Left lung (tissue), 14 donors: ENCODE measurements at places on chromosomes 12 and 14. TPM values are rescaled to one million over a fixed set of nuclear protein-coding genes. Genes with fewer than 3 reads are reported as not detected.

DNA sequence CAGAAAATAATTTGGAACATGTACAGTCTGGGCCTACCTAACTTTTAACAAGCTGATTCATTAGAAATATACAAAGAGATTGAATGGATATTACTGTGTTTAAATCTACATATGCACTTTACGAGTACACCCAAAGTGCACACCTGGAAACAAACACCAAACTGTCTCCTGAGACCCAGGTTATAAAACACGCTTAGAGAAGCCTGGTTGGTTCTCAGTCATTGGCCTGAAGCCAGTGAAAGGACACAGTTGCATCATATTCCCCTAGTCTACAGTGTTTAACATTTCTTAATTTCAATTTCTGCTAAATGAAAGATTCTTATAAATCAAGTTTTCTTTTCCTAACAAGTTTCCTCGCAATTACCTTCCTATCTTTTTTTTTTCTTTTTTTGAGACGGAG lies 209.5 kb downstream of the FBXL14 start:
- peaks cover 2% of the 10 kb centered on the region for H3K36me3 ChIP-seq
- no peak for DNase-seq
- no peaks in the 10 kb centered on the region for H3K27me3 ChIP-seq
- no peak overlapping the region for H3K4me3 ChIP-seq

Gene CEP128
- polyA plus RNA-seq, result 10.1 TPM

Gene CCDC88C
- polyA plus RNA-seq, result 28.8 TPM

- H3K27ac ChIP-seq, result peak overlapping the region; percentile 97
- peaks cover 76% of the 10 kb centered on the region for H3K27me3 ChIP-seq
- no peak overlapping the region for H3K4me3 ChIP-seq
- no peak for DNase-seq
Measured at GRCh38 chr14:105484069-105484996, 2.4 kb upstream of the CRIP1 start.

Gene MYO1H
- 0.27 TPM for polyA plus RNA-seq

Gene RTL1
- polyA plus RNA-seq, result 0.09 TPM

Gene PELI2
- polyA plus RNA-seq, result 10.3 TPM

DNA sequence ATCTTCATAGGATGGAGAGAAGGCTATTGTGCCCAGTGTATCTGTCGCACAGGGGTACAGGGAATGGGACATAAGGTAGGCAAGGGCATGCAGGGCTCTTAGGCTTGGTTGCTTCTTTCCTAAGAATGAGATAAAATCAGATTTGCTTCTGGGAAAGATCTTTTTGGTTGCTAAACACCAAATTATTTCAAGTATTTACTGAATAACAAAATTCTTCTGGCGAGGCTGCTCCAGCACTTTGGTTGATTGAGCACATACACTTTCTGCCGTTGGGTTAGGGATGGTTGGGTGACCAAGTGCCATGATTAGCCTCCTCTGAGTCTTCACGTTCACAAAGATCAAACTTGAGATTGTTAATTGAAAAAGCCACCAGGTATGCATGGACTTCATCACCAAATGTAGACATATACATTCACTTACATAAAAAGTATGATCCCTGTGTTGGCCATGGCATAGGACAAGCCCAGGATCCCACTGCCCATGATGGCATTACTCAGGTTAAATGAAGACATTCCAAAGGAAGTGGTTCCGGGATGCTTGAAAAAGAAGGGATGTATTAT lies 38.2 kb downstream of the SLC38A4 start:
- H3K36me3 ChIP-seq, result no peaks in the 10 kb centered on the region
- no peaks in the 10 kb centered on the region for H3K4me1 ChIP-seq
- H3K4me3 ChIP-seq, result no peak overlapping the region
- DNase-seq, result no peak
- H3K27ac ChIP-seq, result no peak overlapping the region

Gene APAF1
- polyA plus RNA-seq, result 40.0 TPM

Gene APOLD1
- polyA plus RNA-seq, result 7.5 TPM

GRCh38 chr14:100784523-100785337 lies 41.2 kb upstream of the MEG3 start:
- H3K4me1 ChIP-seq, result no peaks in the 10 kb centered on the region
- H3K27ac ChIP-seq, result no peak overlapping the region
- H3K4me3 ChIP-seq, result no peak overlapping the region
- no peaks in the 10 kb centered on the region for H3K27me3 ChIP-seq
- no peaks in the 10 kb centered on the region for H3K36me3 ChIP-seq

GRCh38 chr12:45183246-45183645 lies 32.6 kb upstream of the ANO6 start:
- H3K36me3 ChIP-seq, result no peaks in the 10 kb centered on the region
- no peak overlapping the region for H3K27ac ChIP-seq
- DNase-seq, result no peak

Gene GUCY2C
- 0.44 TPM for polyA plus RNA-seq

Gene JDP2
- polyA plus RNA-seq, result 20.4 TPM

- no peaks in the 10 kb centered on the region for H3K36me3 ChIP-seq
- H3K4me3 ChIP-seq, result no peak overlapping the region
- no peak overlapping the region for H3K27ac ChIP-seq
- DNase-seq, result no peak
- H3K27me3 ChIP-seq, result no peaks in the 10 kb centered on the region
- peaks cover 10% of the 10 kb centered on the region for H3K4me1 ChIP-seq
Measured at GRCh38 chr14:95544588-95544987, 9.7 kb downstream of the GLRX5 start.

- no peak overlapping the region for H3K4me3 ChIP-seq
- H3K36me3 ChIP-seq, result no peaks in the 10 kb centered on the region
- peaks cover 24% of the 10 kb centered on the region for H3K27me3 ChIP-seq
- H3K4me1 ChIP-seq, result no peaks in the 10 kb centered on the region
- no peak overlapping the region for H3K27ac ChIP-seq
- DNase-seq, result no peak
Measured at GRCh38 chr14:104315625-104316024, 177.2 kb downstream of the KIF26A start.

GRCh38 chr12:1812650-1813302 lies 7.6 kb upstream of the LRTM2 start:
- H3K27ac ChIP-seq, result peak overlapping the region; percentile 62
- H3K4me3 ChIP-seq, result no peak overlapping the region
- DNase-seq, result peak; percentile 77
- H3K4me1 ChIP-seq, result no peaks in the 10 kb centered on the region
- H3K36me3 ChIP-seq, result no peaks in the 10 kb centered on the region
- H3K27me3 ChIP-seq, result no peaks in the 10 kb centered on the region

DNA sequence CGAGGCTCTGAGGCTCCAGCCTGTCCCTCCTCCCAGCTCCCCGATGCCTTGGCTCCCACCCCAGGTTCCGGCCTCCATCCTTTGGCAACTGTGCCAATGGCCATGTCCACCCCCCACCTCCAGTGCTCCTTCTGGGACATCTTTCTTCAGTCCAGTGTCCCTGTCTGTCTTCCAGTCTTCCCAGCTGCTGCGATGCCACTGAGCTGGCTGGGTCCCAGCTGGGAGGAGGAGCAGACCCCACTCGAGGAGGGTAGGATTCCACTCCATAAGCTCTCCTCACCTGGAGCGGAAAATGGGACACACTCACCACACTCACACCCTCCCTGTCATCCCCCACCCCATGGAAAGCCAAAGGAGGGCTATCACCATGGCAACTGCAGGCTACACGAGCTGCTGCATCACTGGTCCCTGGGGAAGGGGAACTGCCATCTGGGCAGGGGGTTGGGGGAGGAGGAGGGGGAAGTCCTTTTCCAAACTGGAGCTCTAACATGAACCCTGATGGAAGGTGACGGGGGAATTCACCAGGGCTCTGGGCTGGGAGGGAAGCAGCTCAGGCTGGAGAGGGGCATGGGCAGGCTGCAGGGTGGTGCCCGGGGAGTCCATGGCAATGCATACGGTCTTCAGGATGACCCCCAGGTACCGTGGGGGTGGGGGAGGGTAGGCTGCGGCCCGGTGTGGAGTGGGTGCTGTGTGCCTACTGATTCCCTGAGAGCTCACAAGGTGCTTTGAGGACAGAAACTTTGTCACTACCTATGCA lies 94.3 kb downstream of the LRRC74A start:
- H3K27ac ChIP-seq, result peak overlapping the region; percentile 90
- no peak overlapping the region for H3K4me3 ChIP-seq
- no peaks in the 10 kb centered on the region for H3K36me3 ChIP-seq

DNA sequence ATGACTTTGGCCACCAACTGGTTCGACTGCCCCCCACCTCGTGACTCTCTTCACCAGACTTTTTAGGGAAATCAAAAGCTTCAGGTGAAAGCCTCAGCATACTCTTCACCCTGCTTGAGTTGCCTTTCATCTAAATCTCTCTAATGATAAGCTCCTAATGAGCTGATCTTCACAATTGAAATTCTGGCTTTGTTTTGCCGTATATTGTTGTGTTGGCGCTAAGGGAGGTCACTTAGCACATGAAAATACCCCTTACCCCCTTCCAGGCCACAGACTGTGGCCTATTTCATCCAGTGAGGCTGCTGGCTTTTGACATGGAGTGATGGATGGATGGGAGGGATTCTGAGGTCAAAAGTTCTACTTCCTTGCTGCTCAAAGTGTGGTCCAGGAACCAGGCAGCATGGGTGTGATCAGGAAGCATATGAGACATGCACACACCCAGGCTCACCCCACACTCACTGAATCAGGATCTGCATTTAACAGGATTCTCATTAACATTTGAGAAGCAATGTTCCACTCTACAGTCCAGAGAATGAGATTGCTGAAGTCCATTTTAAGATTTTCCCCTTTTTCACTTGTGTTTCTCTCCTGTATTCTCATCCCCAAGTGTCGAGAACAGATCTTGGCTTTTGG lies 131.4 kb downstream of the DACT1 start:
- no peaks in the 10 kb centered on the region for H3K4me1 ChIP-seq
- no peak overlapping the region for H3K4me3 ChIP-seq
- no peak overlapping the region for H3K27ac ChIP-seq

GRCh38 chr12:104473374-104473983 lies 16.7 kb downstream of the CHST11 start:
- no peak overlapping the region for H3K4me3 ChIP-seq
- H3K27me3 ChIP-seq, result no peaks in the 10 kb centered on the region
- DNase-seq, result no peak
- H3K36me3 ChIP-seq, result no peaks in the 10 kb centered on the region

Gene MYH6
- polyA plus RNA-seq, result not detected

DNA sequence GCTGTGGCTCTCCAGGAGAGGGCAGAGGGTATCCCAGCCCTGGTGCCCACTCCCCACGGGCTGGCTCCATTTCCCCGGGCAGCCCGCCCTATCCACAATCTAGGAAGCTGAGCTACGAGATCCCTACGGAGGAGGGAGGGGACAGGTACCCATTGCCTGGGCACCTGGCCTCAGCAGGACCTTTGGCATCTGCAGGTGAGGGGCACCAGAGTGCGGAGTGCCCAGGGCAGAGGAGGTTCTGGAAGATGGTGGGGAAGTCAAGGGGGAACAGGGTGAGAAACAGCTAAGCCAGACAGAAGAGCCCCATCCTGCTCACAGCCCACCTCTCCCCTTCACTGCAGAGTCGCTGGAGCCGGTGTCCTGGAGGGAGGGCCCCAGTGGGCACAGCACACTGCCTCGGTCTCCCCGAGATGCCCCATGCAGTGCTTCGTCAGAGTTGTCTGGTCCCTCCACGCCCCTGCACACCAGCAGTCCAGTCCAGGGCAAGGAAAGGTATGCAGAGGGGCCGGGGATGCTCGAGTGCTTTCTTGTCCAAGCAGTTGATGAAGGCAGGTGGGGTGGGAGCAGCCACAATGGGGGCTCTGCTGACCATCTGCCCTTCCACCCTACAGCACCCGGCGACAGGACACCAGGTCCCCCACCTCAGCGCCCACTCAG lies 10.3 kb downstream of the TNS2 start:
- DNase-seq, result no peak
- no peaks in the 10 kb centered on the region for H3K27me3 ChIP-seq
- peak overlapping the region; percentile 2 for H3K27ac ChIP-seq
- no peak overlapping the region for H3K4me3 ChIP-seq

- no peak overlapping the region for H3K4me3 ChIP-seq
- no peak for DNase-seq
- H3K36me3 ChIP-seq, result no peaks in the 10 kb centered on the region
- no peaks in the 10 kb centered on the region for H3K27me3 ChIP-seq
- H3K4me1 ChIP-seq, result no peaks in the 10 kb centered on the region
- no peak overlapping the region for H3K27ac ChIP-seq
Measured at GRCh38 chr12:85641796-85642195, 194.4 kb downstream of the RASSF9 start.

Gene DPPA3
- not detected for polyA plus RNA-seq

DNA sequence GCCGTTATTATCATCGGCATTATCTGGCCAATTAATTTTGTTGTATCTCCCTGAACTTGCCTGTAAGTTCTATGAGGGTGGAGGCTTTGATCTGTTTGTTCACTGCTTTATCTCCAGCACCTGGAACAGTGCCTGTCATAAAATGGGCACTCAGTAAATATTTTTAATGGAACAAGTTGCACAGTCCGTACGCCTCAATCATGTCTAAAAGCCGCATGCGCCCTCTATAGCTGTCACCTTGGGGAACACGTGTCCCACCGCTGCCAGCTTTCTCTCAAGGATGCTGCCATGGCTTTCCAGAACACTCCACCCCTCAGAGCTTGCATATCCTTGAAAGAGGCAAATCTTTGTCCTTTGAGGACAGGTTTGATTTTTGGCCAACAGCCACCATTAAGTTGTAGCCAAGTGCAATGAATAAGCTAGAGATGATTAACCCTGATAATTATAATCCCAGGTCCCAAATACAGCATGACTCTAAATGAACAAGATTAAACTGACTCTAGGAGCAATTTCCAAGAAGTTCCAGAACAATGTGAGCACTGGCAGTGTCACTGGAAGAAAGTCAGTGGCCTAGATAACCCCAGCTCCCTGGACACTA lies 55.1 kb downstream of the ERH start:
- H3K4me1 ChIP-seq, result no peaks in the 10 kb centered on the region
- H3K4me3 ChIP-seq, result no peak overlapping the region
- no peaks in the 10 kb centered on the region for H3K36me3 ChIP-seq
- no peaks in the 10 kb centered on the region for H3K27me3 ChIP-seq
- no peak for DNase-seq

Gene OR4E2
- polyA plus RNA-seq, result not detected

Gene FAM186B
- polyA plus RNA-seq, result 4.5 TPM

Gene KLRB1
- polyA plus RNA-seq, result 3.0 TPM

DNA sequence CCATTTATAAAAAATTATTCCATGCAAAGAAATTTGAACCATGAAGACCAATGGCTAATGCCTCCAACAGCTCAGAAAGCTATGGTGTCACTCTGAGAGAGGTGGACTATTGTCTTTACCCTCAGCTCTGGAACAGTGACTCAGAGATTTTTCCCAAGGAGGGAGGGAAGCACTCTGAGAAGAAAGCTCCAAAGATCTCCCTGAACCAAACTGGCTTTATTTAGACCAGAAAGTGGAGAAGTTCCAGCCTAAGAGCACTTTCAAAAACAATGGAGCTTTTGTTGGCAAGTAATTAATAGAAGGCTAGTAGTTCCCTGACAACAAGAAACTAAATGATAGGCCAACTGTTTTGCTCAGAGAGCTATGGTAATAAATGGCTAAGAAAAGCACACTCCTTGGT lies 599.9 kb upstream of the MDGA2 start:
- no peaks in the 10 kb centered on the region for H3K27me3 ChIP-seq
- DNase-seq, result no peak
- no peaks in the 10 kb centered on the region for H3K4me1 ChIP-seq
- no peak overlapping the region for H3K4me3 ChIP-seq
- no peak overlapping the region for H3K27ac ChIP-seq

DNA sequence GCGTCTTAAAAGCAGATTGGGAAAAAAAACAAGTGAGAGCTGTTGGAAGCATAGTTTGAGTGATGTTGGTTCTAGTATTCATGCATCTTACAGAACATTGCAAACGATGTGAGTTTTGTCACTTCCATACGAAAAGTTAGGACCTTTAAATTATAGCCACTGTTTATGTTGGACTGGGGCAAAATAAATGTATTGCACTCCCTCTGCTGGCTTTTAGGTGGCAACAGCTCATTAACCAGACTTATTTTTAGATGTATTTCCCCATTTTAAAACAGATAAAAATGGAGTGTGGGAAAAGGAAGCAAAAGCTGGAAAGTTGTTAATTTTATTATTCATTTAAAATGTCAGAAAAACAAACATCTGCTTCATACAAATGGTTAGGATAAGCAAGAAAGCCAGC lies 111.9 kb downstream of the LGR5 start:
- no peak overlapping the region for H3K27ac ChIP-seq
- H3K36me3 ChIP-seq, result no peaks in the 10 kb centered on the region
